ENCODE measurements at places on chromosomes 7 and 10. TPM values are rescaled to one million over a fixed set of nuclear protein-coding genes. Genes with fewer than 3 reads are reported as not detected.

GRCh38 chr7:24831240-24831639 lies 74.0 kb upstream of the GSDME start:
- no peak for DNase-seq

GRCh38 chr7:116468534-116468933 lies 31.0 kb upstream of the CAV2 start:
- no peak for DNase-seq

MAPK8 gene
- total RNA-seq = 32.7 TPM

GRCh38 chr10:22367471-22367870 lies 22.2 kb downstream of the SPAG6 start:
- no peak for DNase-seq

DNA sequence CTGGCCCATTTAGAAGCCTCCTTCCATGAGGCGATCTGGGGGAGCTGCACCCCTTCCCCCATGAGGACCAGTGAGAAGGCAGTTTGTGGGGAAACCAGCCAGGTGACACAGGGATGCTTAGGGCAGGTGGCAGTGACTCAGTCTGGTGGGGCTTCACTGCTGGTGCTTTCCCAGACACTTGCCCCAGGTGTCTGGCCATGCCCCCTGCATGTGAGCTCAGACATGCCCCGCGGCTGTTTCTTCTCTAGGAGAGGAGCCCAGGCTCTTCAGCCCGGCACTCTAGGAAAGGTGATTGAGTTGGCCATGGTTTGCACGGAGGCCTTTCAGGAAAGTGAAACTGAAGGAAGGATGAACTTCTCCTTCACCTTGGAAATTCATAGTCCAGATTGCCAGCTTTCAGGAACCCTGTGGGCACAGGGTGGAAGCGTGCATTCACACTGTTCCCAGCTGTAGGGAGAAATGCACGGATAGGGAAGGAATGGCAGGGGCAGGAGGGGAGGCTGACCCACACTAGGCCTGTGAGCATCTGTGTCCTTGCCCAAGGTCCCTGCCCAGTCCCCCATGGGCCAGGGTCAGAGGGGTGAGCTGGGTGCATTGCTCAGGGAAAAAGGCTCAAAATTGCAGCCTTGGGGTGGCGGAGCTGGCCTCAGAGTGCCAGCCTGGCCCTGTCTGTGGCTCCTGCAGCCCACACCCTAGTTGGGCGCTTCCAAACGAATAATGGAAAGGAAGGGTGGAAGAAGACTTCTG lies 359.1 kb downstream of the GLRX3 start:
- DNase-seq = no peak

GRCh38 chr7:16817536-16817935 lies 12.7 kb upstream of the AGR2 start:
- no peak for DNase-seq

GRCh38 chr7:137985897-137986251 lies 16.0 kb downstream of the CREB3L2 start:
- DNase-seq = no peak

DNA sequence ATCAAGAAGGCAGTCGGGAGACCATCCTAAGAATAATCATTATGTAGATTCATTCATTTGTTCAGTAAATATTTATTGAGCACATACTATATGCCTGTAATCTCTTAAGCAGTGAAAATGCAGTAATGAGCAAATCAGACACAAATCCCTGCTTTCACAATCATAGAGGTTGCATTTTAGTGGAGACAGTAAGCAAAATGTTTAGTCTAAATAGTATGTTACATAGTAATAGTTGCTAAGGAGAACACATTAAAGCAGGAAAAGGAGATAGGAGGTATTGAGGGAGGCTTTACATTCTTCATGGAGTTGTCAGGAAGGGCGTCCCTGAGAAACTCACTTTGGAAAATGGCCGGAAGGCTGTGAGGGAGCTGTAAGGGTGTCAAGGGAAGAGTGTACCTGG lies 79.9 kb downstream of the CDK14 start:
- DNase-seq = no peak

NPC1L1 gene
- 0.19 TPM for total RNA-seq

SPDYE16 gene
- 0.22 TPM for total RNA-seq

DNA sequence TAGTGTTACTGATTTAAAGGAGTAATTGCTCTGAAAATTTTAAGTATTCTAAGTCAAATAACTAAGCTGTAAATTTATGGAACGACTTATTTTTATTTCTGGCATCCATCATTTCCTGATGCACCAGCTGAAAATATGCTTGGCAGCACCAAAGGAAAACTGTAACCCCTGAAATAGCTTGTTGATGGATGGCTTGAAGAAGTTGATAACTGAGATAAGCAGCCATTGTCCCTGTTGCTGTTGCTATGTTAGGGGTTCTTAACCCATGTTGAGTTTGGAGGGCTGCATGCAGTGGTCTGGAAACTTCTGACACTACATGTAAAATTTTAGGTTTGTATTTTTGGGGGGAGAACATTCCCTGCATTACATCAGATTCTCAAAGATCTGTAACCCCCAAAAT lies 30.6 kb downstream of the RPA3 start:
- DNase-seq = no peak

- DNase-seq = no peak
Observed at GRCh38 chr7:42070068-42070467, 166.9 kb downstream of the GLI3 start.

- DNase-seq = peak; percentile 57
Observed at GRCh38 chr10:49001870-49002672, 62.4 kb upstream of the LRRC18 start.

CPEB3 gene
- 13.6 TPM for total RNA-seq

SFRP4 gene
- total RNA-seq = 2.1 TPM

EVX1 gene
- total RNA-seq = not detected

DNA sequence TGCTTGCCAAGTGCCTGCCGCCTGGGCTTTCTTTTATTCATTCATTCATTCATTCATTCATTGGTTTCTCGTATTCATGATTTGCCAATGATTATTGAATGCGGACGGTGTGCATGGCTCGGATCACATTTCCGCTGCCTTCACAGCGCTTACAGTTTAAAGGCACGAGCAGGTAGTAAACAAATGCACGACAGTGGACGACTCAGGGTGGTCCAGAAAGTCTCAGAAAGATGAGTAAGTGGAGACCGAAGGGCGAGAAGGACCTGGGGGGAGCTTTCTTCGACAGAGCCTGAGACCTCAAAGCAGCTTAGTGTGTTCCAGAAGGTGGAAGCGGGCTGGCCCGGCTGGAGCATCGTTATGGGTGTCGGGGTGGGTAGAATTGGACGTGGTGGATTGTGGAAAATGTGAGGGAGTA lies 506 bp downstream of the MCM10 start:
- DNase-seq = no peak

LRRTM3 gene
- not detected for total RNA-seq

COL17A1 gene
- total RNA-seq = not detected

GRCh38 chr10:97188261-97188711 lies 2.5 kb upstream of the SLIT1 start:
- no peak for DNase-seq

GRCh38 chr10:78467496-78468106 lies 433.9 kb downstream of the RPS24 start:
- DNase-seq = no peak

KCP gene
- total RNA-seq = 0.19 TPM

ITPRID1 gene
- not detected for total RNA-seq

DNA sequence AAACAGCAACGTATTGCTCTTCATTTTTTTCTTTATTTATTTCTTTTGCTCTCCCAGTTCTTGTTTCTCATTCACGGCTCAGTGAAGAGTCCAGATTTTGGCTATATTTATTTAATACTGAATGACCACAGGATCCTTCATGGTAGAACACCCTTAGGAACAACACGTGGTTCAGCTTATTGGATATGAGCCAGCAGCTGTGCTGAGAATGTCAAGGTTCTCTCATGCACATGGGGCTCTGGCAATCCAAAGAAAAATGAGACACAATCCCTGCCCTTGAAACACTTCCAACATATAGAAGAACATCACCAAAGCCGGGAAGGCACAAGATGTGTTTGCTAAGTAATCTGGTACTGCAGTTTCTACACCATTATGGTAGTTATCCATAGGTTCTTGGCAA lies 852.9 kb downstream of the SORCS1 start:
- no peak for DNase-seq

DNA sequence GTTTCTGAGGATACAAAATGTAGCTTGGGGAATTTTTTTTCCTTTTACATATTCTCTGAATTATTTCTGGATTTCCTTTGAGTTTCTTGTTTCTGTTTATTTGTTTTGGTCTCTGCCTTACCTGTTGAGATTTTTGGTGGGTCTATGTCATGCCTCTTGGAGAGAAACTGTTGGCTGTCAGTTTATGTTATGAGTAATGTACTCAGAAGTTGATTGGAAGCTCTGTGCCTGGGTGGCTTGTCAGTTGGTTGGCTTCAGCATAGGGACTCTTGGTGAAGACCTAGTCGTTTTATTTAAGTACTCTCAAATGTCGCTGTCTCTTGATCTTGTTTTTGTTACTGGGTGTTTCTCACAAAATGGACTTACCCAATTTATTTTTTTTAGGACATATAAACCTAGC lies 132.4 kb downstream of the CDK14 start:
- DNase-seq = no peak

DNA sequence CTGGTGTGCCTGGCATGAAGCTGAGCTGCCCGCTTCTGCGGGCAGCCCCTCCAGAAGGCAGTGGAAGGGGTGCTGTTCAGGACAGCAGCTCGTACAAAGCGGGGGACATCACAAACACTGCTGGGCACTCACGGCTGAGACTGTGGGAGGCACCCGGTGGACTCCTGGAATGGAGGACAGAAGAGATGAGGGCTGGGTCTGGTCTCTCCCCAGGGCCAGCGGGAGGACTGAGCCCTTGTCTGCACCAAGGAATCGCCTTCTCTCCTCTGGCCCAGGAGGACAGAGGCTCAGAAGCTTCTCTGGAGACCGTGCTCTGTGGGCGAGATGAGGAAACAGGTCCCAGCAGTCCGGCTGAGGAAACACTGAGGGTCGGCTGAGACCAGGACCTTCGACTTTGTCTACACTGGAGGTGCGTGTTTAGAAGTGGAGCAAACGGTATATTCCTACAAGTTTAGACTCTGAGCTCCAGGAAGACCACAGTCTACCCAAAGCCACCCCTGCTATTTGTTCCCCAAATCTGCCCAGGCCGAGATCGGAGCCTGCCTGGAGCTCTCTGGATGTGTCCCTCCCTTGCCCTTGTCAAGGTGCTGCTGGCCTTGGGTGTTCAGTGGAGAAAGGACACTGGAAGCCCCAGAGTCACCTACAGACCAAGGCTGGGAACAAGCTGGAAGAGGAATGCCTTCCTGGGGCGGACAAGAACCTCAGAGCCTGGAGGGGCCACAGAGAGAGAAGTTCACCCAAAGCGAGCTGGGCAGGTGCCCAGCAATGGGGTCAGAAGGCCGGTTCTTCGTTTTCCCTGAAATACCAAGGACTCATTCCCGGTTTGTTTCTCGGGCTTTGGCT lies 12.9 kb upstream of the INPP5A start:
- DNase-seq = peak; percentile 9

RPEL1 gene
- not detected for total RNA-seq

COL1A2 gene
- total RNA-seq = 96.6 TPM
